ENCODE measurements at places on chromosomes 13 and 19.

DNA sequence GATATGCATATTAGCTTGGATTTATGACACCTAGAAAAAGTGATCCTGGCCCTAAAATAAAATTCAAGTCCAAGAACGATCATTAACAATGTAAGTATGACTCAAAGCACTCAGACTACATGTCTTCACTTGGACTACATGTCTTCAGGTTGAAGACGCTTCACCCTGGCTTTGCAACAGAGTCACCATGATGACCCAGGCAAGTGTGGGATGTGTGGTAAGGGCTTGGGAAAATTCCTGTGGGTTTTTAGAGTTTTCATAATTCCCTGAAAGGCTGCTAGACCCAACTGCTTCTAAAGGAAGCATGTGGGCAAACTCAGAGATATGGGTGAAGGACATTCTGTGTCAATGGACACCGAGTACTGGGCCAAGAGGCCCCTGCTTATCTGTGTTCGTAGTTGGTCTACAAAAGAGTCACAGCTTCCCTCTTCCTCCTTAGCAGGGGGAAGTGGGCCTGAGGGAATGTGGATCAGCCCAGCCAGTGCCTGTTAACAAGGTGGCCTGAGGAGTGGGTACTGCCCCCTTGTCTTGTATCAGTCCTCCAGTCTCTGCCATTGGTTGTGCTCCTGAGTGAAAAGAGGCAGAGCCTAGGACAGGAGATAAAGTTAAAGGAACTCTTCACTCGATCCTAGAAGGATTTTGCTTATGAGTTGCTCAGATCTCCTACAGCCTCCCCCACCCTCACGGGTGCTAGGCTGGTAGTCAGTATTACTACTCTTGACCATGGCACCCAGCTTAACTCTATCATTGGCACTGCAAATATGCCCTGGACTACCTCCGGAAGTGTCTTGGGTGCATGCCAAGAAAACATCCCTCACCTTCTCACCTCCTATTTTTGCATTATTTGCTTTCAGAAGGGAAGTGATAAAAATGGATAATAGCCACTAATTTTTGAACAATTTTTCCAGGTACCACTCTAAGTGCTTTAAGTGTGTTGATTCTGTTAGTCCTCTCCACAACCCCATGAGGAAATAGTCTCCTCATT, 406.3 kb downstream of the COG6 start:
- DNase-seq = peak; percentile 24

GRCh38 chr13:90375851-90376250, 971.6 kb upstream of the MIR17HG start:
- DNase-seq = peak; percentile 2

- DNase-seq = peak; percentile 12
These were observed 553.5 kb downstream of the DCT start for GRCh38 chr13:93925990-93926389.

DNA sequence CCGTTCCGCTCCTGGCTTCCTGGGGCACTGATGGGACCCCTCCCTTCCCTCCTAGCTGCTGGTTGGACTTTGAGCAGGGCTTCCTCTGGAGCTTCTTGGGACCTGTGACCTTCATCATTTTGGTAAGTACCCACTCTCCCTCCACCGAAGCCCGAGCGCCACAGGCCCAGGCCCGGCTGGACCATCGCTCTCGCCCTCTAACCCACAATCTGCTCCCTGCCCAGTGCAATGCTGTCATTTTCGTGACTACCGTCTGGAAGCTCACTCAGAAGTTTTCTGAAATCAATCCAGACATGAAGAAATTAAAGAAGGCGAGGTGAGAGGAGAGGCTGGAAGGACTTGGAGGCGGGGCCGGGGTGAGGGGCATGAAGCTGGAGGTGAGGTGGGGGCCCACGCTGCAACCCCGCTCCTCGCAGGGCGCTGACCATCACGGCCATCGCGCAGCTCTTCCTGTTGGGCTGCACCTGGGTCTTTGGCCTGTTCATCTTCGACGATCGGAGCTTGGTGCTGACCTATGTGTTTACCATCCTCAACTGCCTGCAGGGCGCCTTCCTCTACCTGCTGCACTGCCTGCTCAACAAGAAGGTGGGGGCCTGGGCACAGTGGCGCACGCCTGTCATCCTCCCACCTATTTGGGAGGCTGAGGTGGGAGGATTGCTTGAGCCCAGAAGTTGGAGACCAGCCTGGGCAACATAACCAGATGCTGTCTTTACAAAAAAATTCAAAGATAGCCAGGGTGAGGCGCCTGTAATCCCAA, 12.3 kb downstream of the DDX39A start:
- DNase-seq = no peak

DNA sequence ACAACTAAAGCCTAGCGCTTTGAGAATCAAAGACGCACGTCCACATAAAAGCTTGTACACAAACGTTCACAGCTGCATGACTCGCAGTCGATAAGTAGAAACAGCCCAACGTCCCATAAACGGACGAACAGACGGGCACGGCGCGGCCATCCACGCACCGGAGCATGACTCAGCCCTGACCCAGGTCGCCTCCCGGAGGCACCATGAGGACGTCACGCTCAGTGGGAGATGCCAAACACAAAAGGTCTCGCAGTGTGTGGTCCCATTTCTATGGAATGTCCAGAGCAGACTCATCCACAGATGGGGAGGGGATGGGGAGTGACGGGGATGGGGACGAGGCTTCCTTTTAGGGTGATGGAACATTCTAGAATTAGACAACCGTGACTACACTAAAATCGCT, 9.4 kb downstream of the POLRMT start:
- DNase-seq = peak; percentile 92

DNA sequence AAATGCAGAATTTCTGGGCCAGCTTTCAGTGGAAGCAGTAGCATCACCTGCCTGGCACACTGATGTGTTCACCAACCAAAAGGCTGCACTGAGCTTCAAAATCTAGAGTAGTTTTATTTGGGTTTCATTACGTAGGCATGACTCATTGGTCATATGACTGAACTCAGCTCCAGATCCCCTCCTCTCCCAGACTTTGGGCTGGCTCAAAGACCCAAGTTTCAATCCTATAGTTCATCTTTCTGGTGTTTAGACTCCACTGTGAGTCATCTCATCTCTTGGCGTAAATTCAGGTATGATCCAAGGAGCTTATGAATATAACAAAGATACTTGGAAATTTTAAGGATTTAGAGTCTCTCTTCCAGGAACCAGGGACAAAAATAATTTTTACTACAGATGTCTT, 17.7 kb downstream of the ZMYM5 start:
- peak; percentile 96 for DNase-seq

GRCh38 chr13:78632996-78633395, 26.0 kb downstream of the OBI1 start:
- DNase-seq = no peak

GRCh38 chr19:19584356-19584755, 34.1 kb downstream of the PBX4 start:
- DNase-seq = no peak

- no peak for DNase-seq
These were observed 2.2 kb downstream of the FRY start for GRCh38 chr13:32033744-32034143.

DNA sequence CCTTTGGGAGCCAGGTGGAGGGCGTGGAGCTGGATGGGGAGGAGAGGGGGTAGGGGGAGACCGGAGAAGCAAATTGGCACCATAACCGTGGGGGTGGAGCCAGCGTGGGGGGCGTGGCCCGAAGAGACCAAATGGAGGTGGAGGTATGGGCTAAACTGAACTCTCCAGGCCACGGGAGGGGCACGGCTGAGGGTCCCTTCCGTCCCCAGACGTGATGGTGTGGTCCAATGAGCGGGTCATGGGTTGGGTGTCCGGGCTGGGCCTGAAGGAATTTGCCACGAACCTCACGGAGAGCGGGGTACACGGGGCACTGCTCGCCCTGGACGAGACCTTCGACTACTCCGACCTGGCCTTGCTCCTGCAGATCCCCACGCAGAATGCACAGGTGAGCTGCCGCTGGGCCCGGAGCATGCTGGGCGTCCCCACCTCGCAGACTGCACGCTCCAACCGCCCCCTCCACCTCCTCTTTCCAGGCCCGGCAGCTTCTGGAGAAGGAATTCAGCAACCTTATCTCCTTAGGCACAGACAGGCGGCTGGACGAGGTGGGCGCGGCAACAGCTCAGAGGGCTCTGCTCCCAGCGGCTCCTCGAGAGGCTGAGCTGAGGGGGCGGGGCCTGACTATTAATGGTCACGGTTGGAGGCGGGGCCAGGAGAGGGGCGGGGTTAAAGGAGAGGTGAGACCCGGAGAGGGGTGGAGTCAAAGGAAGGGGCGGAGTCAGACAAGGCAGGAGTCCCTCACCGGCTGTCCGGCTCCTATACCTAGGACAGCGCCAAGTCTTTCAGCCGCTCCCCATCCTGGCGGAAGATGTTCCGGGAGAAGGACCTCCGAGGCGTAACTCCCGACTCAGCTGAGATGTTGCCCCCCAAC, 6.2 kb downstream of the HRC start:
- peak; percentile 93 for DNase-seq

GRCh38 chr13:80345771-80346510, 5.0 kb upstream of the SPRY2 start:
- no peak for DNase-seq

GRCh38 chr19:42501733-42502132, 26.5 kb downstream of the CEACAM1 start:
- no peak for DNase-seq

DNA sequence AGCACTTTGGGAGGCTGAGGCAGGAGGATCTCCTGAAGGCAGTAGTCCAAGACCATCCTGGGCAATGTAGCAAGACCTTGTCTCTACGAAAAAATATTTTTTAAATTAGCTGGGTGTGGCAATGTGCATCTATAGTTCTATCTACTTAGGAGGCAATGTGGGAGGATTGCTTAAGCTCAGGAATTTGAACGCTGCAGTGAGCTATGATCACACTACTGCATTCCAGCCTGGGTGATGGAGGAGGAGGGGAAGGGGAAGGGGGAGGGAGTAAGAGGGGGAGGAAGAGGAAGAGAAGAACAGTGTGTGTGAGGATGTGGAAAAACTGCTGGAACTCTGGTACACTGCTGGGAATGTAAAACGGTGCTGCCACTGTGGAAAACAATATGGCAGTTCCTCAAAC, 9.2 kb upstream of the CLIP3 start:
- DNase-seq = peak; percentile 84

- DNase-seq = no peak
These were observed 670.3 kb downstream of the UQCRFS1 start for GRCh38 chr19:28542394-28543243.

- DNase-seq = no peak
These were observed 316.6 kb downstream of the DCLK1 start for GRCh38 chr13:35814605-35815011.

- DNase-seq = no peak
These were observed 23.4 kb upstream of the CYSLTR2 start for GRCh38 chr13:48630291-48630690.

- peak; percentile 12 for DNase-seq
These were observed 218.1 kb downstream of the TBC1D4 start for GRCh38 chr13:75263741-75264407.

- DNase-seq = no peak
These were observed 4.2 kb upstream of the RGL3 start for GRCh38 chr19:11423164-11423790.

DNA sequence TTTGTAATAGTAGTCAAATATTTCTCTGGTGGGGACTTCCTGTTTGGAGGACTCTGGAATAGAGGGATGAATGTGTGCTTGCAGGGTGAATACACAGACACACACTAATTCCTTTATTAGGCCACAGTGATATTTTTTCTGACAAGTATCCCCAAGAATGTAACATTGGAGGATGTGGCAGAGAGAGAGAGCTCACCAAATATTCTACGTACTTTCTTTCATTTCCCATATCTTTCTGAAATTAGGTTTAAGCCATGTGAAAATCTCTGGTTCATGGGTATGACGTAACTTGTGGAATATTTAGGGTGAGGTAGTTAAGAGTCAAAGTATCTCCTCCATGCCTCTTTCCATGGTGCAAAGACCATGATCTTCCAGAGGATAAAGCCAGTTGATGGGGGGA, 463.4 kb downstream of the DIAPH3 start:
- DNase-seq = peak; percentile 90

DNA sequence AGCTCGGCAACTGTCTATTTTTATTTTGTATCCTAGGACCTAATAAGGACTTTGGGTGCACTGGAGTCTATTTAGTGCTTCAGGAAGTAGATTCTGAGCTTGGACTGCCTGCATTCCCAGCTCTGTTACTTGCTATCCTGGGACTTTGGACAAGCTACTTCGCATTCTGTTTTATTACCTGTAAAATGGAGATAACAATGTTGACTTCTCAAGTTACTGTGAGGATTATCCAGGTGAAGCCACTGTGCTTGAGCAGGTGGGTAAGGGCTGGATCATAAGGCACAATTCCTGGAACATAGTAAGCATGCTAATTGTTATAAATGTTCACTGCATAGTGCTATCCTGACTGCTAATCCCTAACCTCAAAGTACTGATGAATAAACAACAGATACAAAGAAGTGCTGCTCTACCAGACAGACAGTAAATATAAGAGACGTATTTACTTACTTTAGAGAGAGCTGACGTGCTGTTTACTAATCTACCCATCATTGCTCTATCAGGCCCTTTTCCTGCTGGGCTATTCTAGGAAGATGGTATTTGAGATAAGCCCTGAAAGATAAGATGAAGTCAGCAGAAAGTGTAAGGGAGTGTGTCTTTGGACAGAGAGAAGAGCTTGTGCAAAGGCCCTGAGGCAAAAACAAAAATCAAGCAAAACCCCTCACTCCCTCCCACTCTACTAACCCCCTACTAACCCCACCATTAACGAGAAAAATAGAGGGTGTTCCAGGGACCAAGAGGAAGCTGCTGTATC, 50.8 kb upstream of the FLT1 start:
- no peak for DNase-seq

DNA sequence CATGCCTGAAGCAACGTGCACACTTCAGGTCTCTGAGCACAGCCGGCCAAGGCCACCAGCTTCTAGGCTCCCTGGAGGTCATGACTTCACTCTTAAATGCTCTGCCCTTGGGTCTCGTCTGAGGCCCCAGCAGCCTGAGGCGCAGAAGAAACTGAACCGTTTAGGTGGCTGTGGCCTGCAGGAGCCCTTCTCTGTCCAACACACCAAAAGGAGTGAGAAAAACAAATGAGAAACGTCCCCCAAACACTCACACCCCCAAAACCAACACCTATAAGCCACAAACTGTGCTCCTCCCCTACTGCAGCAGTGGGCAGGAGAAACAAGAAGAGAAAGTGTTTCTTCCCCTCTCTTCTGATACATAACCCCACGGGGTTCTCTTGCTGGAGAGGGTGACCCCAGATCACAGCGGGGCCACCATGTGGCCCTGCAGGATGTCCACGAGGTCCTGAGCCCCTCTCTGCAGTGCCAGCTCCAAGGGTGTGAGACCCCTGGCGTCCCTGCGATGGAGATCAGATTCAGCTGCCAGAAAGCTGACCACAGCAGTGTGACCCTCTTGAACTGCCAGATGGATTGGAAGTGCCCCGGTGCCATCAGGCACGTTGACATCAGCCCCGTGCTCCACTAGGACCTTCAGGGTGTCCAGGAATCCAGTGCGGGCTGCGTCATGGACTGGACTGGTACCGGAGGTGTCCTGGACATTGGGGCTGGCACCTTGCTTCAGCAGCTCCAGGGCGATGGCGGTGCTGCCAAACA, 1.0 kb upstream of the KRI1 start:
- DNase-seq = no peak

- DNase-seq = no peak
These were observed 24.9 kb upstream of the RNF113B start for GRCh38 chr13:98201984-98202383.

Measured in fibroblast of skin of back (primary cell).